ENCODE measurements at places on chromosomes 2 and 18.

GRCh38 chr2:76197428-76197827 is 486.7 kb upstream of the GCFC2 start:
- H3K27ac ChIP-seq, result no peak overlapping the region
- H3K4me1 ChIP-seq, result no peaks in the 10 kb centered on the region
- DNase-seq, result no peak
- H3K36me3 ChIP-seq, result no peaks in the 10 kb centered on the region

DNA sequence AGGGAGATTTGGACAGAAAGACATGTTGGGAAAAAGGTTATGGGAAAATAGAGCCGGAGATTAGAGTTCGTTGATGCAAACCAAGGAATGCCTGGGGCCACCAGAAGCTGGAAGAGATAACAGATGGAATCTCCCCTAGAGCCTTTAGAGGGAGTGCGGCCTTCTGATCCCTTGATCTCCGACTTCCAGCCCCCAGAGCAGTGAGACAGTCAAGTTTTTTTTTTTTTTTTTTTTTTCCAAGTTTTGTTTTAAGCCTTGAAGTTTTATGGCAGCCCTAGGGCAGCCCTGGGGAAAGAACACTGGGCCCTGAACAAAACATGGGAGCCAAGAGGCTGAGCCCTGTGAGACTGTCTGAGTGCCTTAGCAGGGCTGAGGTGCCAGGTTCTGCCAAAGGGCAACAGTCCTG is 6.5 kb downstream of the DGKD start:
- DNase-seq, result no peak
- no peaks in the 10 kb centered on the region for H3K36me3 ChIP-seq
- peaks cover 10% of the 10 kb centered on the region for H3K4me1 ChIP-seq
- H3K27ac ChIP-seq, result no peak overlapping the region
- H3K27me3 ChIP-seq, result no peaks in the 10 kb centered on the region

DNA sequence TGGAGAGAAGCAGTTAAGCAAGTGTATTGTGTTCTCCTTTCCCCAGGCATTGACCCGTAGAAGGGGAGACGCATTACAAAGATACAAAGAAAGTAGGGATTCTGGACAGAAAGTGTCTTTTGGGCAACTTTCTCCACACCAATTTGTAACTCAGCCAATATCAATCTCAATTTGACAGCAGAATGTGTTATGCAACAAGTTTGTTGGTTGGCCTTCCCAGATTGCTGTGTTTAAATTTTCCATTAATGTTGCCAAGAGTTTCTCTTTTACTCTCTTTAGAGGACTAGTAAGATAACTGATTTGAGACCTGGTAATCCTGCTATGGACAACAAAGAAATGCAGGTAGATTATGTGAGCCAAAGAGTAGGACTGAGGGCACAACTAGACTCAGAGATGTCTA is 279.6 kb downstream of the ZNF804A start:
- H3K4me3 ChIP-seq, result no peak overlapping the region
- no peaks in the 10 kb centered on the region for H3K27me3 ChIP-seq
- no peaks in the 10 kb centered on the region for H3K36me3 ChIP-seq
- no peak overlapping the region for H3K27ac ChIP-seq

DNA sequence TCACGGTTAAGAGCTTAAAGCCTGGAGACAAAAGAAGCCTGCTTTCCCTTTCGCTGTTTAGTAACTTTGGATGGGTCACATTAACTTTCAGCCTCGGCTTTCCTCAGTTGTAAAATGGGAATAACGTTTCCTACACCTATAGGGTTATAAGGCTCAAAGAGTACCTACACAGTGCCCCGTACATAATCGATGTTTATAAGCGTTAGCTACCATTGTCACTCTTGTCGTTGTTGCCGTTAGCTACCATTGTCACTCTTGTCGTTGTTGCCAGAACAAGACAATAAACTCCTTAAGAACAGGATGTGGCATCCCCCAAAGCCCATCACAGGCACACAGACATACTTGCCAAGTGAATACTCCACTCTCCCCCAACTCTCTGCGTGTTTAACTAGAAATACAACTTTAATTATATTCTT is 901 bp upstream of the MFSD6 start:
- DNase-seq, result no peak
- H3K36me3 ChIP-seq, result no peaks in the 10 kb centered on the region
- no peaks in the 10 kb centered on the region for H3K27me3 ChIP-seq

DNA sequence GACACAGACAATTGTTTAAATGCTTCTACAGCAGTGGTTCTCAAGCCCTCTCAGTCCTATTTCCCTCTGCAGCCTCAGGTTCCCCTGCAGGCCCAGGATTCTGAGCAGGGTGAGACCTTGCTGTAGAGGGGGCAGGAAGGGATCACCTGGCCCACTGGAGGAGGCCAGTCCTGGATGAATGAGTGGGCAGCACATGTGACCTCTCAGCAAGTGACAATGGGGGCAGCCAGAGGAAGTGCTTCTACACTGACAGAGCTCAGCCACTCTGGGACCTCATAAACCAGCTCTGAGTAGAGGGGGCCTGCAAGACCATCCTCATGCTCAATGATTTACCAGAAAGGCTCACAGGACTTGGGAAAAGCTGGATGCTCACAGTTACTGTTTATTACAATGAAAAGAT is 63.2 kb downstream of the ASB1 start:
- no peak for DNase-seq
- no peaks in the 10 kb centered on the region for H3K4me1 ChIP-seq
- no peak overlapping the region for H3K27ac ChIP-seq
- H3K27me3 ChIP-seq, result no peaks in the 10 kb centered on the region
- H3K36me3 ChIP-seq, result no peaks in the 10 kb centered on the region

GRCh38 chr2:205187731-205188130 is 494.6 kb upstream of the NRP2 start:
- no peaks in the 10 kb centered on the region for H3K27me3 ChIP-seq
- H3K4me1 ChIP-seq, result no peaks in the 10 kb centered on the region
- no peak overlapping the region for H3K27ac ChIP-seq
- H3K4me3 ChIP-seq, result no peak overlapping the region

DNA sequence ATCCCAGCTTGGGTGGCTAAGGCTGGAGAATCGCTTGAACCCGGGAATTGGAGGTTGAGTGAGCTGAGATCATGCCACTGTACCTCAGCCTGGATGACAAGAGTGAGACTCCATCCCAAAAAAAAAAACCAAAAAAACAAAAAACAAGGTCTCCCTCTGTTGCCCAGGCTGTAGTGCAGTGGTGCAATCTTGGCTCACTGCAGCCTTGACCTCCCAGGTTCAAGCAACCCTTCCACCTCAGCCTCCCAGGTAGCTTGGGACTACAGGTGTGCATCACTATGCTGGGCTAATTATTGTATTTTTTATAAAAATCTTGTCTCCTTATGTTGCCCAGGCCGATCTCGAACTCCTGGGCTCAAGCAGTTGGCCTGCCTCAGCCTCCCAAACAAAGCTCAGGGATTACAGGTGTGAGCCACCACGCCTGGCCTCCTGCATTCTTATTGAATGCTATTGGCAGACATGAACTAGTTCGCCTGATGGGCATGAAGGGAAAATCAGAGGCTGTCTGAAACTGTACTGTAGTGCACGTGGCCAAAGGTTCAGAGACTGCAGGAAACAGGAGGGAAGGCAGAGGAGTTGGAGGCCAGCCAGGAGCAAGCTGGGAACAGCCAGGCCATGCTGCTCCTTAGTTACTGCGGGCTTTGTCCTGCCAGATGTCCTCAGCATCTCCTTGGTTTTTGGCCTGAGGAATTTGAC is 16.0 kb upstream of the ASXL2 start:
- H3K36me3 ChIP-seq, result no peaks in the 10 kb centered on the region
- H3K4me1 ChIP-seq, result peaks cover 15% of the 10 kb centered on the region
- no peak overlapping the region for H3K4me3 ChIP-seq
- no peaks in the 10 kb centered on the region for H3K27me3 ChIP-seq
- no peak for DNase-seq
- peak overlapping the region; percentile 73 for H3K27ac ChIP-seq

GRCh38 chr2:236536727-236537398 is 32.8 kb upstream of the ACKR3 start:
- H3K27ac ChIP-seq, result no peak overlapping the region
- no peaks in the 10 kb centered on the region for H3K27me3 ChIP-seq
- DNase-seq, result no peak
- no peak overlapping the region for H3K4me3 ChIP-seq

- peaks cover 17% of the 10 kb centered on the region for H3K27me3 ChIP-seq
- H3K36me3 ChIP-seq, result no peaks in the 10 kb centered on the region
- peaks cover 3% of the 10 kb centered on the region for H3K4me1 ChIP-seq
- peak overlapping the region; percentile 84 for H3K27ac ChIP-seq
- H3K4me3 ChIP-seq, result no peak overlapping the region
- DNase-seq, result no peak
Measured at GRCh38 chr2:1741851-1742250, 2.5 kb downstream of the PXDN start.

GRCh38 chr2:891734-892133 is 58.9 kb upstream of the SNTG2 start:
- no peak overlapping the region for H3K4me3 ChIP-seq
- H3K27ac ChIP-seq, result no peak overlapping the region
- no peaks in the 10 kb centered on the region for H3K36me3 ChIP-seq

DNA sequence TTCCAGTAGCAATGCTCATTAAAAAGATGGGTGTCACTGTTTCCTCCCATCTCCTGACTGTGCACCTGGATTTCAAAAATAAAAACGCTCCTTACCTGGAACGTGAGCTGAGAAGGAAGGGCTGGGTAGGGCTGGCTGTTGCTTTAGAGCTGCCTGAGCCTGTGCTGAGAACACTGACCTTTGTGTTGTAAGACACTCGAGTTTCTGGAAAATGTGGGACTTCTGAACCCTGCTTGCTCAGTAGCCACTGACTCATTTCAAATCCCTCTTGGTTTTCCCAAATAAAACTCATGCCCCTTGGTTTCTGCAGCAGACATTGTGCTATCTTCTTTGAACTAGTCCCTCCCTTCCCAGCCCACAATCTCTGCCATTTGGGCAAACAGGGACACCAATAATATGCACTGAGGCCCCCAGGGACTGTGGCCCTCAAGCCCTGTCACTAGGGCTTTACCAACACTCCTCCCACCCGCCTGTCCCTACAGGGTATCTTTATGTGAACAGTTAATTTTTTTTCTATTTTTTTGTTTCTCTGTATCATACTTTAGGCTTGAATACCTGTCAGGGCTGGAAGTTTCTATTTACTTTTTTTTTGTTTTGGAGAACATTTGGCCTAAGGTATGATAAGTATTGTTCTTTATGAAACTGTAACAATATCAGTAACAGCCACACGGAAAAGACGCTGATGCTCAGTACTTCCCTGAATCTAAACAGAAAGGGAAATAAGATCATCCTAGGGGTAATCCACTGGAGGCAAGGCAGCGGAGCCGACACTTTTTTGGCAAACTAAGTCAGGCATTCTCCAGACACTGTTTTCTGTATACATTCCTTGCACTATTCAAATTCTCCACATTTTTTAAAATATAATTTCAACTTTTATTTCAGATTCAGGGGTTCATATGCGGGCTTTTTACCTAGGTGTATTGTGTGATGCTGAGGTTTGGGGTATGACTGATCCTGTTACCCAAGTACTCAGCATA is 280.2 kb downstream of the STK39 start:
- H3K27ac ChIP-seq, result no peak overlapping the region
- no peaks in the 10 kb centered on the region for H3K4me1 ChIP-seq
- H3K27me3 ChIP-seq, result no peaks in the 10 kb centered on the region
- no peaks in the 10 kb centered on the region for H3K36me3 ChIP-seq
- no peak overlapping the region for H3K4me3 ChIP-seq
- DNase-seq, result no peak

GRCh38 chr18:28167835-28168349 is 9.0 kb downstream of the CDH2 start:
- H3K36me3 ChIP-seq, result no peaks in the 10 kb centered on the region
- no peak for DNase-seq
- H3K27ac ChIP-seq, result no peak overlapping the region
- peaks cover 11% of the 10 kb centered on the region for H3K27me3 ChIP-seq
- no peak overlapping the region for H3K4me3 ChIP-seq
- H3K4me1 ChIP-seq, result no peaks in the 10 kb centered on the region

GRCh38 chr2:217934321-217935131 is 68.3 kb downstream of the TNS1 start:
- peak overlapping the region; percentile 94 for H3K27ac ChIP-seq
- peak overlapping the region; percentile 8 for H3K4me3 ChIP-seq

- no peak for DNase-seq
- H3K27ac ChIP-seq, result peak overlapping the region; percentile 93
- no peaks in the 10 kb centered on the region for H3K36me3 ChIP-seq
Measured at GRCh38 chr2:44360749-44361329, 455 bp downstream of the PREPL start.

DNA sequence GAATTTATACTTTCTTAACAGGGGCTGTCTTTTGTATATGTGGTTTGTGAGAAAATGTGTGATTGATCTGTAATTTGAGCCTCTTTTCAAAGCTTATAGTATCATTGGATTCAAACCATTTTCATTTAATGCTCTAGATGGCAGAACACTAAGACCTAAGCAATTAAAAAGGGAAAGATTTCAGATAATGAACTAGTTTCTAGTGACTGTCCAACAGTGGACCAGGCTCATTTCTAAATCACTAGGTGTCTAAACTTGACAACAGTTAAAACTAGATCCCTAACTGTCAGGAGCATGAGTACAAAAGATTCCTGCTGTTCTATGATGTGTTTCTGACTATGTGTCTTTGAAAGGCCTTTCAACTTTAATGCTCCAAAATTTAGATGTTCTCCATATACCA is 54.6 kb downstream of the ANKRD44 start:
- no peak overlapping the region for H3K4me3 ChIP-seq
- H3K36me3 ChIP-seq, result no peaks in the 10 kb centered on the region
- H3K27ac ChIP-seq, result no peak overlapping the region
- DNase-seq, result no peak
- no peaks in the 10 kb centered on the region for H3K4me1 ChIP-seq

DNA sequence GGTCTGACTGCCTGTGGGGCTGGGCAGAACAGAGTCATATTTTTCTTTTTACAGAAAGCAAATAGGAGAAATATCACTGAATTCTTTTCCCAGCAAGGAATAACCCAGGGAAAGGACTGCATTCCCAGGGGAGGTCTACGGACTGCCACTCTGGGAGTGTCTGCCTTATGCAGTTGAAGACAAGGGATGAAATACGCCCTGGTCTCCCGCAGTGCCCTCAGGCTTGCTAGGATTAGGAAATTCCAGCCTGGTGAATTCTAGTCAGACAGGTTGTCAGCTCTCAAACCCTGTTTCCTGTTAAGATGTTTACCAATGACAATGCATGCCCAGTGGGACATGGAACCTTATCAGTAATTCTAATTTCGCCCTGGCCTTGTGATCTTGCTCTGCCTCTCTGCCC is 30.3 kb upstream of the PDK1 start:
- no peak for DNase-seq
- no peaks in the 10 kb centered on the region for H3K36me3 ChIP-seq
- H3K27ac ChIP-seq, result no peak overlapping the region
- no peaks in the 10 kb centered on the region for H3K4me1 ChIP-seq
- no peaks in the 10 kb centered on the region for H3K27me3 ChIP-seq
- no peak overlapping the region for H3K4me3 ChIP-seq

All from gastrocnemius medialis (tissue), 4 donors.